ENCODE measurements at places on chromosomes 1 and 21.

GRCh38 chr1:100735244-100735643, 15.7 kb downstream of the VCAM1 start:
- DNase-seq: no peak

- DNase-seq: no peak
Observed at GRCh38 chr1:226402739-226403165, 5.1 kb downstream of the PARP1 start.

DNA sequence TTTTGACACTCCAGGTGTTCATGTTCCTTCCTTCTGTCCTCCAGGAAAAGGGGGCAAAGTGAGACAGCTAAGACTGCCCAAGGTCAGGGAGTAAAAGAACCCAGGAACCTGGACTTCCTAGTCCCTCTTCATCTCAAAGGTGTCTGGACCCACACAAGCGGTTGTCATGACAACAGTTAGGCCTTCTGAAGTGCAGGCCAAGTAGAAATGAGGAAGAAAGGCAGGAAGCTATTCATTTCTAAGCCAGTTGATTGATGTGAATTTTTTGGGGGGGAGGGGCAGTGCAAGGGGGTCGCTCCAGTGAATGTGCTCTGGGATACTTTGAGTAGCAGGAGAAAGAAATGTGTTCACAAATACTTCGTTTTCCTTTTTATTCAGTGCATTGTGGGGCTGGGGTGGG, 114.3 kb downstream of the NAV1 start:
- DNase-seq: peak; percentile 45

DNA sequence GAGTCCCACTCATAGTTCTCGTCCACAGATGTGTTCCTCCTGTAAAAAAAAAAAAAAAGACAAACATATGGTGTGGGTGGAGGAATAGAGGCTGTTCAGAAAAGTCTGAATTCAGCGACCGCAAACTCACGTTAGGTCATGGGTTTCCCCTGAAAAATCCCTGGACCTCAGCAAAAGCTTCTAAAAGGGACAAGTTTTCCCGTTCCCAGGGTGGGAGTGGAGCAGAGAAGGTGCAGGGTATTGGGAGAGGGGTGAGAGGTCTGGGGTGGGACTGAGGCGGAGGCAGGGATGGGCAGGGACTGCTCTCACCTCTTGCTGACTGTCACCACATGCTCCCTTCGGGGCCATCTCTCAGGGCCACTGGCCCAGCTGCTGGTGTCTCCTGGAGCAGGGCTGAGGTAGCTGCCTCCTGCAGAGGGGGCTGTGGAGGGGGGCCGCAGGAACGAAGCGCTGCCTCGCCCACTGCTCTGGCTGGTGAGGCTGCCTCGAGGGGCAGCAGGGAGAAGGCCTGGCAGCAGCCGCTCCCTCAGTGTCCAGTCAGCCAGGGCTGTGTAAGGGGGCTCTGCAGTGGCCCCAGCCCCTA, 2.6 kb upstream of the TAGLN2 start:
- no peak for DNase-seq

DNA sequence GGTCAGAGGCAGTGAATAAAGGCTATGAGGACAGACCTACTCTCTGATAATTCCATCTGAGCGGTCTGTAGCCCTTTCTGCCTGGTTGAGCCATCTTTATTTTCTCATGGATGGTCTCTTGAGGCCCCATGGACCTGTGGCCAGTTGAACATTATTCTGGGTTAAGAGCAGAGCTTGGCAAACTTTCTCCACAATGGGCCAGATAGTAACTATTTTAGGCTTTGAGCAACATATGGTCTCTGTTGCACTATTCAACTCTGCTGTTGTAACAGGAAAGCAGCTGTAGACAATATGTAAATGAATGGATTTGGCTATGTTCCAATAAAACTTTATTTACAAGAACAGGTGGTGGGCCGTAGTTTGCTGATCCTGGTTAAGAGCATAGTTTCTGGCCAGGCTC, 62.7 kb downstream of the KAZN start:
- no peak for DNase-seq

DNA sequence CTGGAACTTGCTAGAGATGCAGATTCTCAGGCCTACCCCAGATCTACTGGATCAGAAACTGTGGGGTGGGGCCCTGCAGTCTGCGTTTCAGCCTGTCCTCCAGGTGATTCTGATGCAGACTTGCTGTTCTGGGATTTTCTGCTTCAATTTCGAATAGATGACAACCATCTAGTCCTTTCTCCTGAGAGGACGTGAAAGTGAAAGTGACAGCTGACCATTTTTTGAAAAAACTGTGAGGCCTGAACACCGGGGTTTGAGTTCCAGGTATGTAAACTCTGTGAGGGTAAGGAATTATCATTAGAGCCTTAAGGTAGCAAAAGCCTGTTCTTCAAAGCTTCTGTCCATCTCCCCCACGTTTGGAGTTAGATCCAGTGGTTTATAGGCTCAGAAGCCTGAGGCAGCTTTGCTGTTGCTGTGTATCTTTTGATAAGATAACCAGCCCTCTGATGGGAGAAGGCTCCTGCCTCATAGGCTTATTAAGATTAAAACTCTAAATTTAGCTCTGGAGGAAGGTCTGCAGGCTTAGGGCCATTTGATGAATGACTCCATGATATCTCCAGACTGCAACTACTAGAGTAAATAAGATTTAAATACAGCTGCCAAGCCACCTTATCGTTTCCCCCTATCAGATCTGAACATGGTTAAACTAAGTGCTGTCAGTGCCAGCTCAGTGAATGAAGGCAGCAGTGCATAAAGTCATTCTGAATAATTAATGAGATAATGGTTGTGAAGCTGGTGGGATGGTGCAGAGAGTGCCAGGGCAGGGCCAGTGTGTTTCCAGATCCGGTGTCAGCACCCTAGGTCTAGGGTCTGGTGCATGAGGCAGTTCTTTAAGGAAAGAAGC, 335.2 kb downstream of the HHAT start:
- no peak for DNase-seq

DNA sequence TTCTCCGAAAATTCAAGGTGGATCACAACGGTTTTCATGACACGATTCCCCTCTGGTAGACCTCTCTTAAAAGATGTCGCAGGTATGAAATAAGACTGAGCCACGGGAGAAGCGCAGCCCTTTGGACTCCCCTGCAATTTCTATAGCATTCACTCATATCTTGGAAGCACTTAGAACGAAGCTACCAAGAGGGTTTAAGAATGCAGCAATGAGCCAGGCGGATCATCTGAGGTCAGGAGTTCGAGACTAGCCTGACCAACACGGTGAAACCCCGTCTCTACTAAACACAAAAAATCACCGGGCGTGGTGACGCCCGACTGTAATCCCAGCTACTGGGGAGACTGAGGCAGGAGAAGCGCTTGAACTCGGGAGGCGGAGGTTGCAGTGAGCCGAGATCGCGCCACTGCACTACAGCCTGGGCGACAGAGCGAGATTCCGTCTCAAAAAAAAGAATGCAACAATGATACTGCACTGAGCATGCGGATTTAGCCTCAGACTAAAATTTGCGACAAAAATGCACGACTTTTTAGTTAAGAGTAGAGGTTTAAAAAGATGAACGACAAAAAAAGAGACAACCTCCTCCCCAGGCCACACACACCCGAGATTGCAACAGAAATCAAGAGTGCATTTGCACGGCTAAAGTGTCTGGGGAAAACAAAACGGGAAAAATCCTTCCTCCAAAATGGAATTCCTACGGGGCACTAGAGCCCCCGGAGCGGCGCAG, 743 bp downstream of the TOMM20 start:
- DNase-seq: no peak

- DNase-seq: peak; percentile 1
Observed at GRCh38 chr1:160108888-160109662, 6.5 kb upstream of the ATP1A2 start.

GRCh38 chr1:151579436-151580225, 32.2 kb upstream of the SNX27 start:
- DNase-seq: no peak

GRCh38 chr1:100806601-100807000, 87.1 kb downstream of the VCAM1 start:
- DNase-seq: no peak

GRCh38 chr1:15304708-15305467, 57.9 kb downstream of the FHAD1 start:
- DNase-seq: peak; percentile 14

DNA sequence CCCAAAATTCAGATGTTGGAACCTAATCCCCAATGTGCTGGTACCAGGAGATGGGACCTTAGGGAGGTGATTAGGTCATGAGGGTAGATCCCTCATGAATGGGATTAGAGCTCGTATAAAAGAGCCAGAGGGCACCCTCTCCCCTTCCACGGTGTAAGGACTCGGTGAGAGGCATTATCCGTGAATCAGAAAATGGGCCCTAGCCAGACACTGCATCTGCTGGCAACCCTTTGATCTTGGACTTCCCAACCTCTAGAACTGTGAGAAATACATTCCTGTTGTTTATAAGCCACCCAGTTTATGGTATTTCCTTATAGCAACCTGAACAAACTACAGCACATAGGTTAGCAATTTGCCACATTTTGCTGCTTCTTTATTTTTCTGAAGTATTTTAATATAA, 14.5 kb upstream of the JAM2 start:
- no peak for DNase-seq

GRCh38 chr1:205316161-205316566, 5.4 kb downstream of the NUAK2 start:
- no peak for DNase-seq

- no peak for DNase-seq
Observed at GRCh38 chr1:153848805-153849204, 73.6 kb downstream of the SLC27A3 start.

- DNase-seq: peak; percentile 72
Observed at GRCh38 chr1:94755675-94756074, 64.5 kb upstream of the SLC44A3 start.

- no peak for DNase-seq
Observed at GRCh38 chr1:30810416-30811080, 53.0 kb upstream of the LAPTM5 start.

DNA sequence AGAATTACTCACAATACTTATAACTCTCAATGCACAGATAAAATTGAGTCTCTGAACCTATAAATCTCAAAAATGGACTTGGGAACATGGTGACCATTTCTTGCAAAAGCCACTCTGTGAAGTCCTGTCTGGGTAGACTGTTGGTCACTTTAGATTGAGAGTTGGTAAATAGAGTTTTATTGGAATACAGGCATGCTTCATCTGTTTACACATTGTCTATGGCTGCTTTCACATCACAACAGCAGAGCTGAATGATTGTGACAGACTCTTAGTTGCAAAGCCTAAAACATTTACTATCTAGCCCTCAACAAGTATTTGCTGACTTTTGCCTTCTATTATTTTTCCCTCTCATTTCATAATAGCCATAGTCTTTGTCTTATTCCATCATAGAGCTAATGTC, 24.1 kb upstream of the ASPM start:
- no peak for DNase-seq

DNA sequence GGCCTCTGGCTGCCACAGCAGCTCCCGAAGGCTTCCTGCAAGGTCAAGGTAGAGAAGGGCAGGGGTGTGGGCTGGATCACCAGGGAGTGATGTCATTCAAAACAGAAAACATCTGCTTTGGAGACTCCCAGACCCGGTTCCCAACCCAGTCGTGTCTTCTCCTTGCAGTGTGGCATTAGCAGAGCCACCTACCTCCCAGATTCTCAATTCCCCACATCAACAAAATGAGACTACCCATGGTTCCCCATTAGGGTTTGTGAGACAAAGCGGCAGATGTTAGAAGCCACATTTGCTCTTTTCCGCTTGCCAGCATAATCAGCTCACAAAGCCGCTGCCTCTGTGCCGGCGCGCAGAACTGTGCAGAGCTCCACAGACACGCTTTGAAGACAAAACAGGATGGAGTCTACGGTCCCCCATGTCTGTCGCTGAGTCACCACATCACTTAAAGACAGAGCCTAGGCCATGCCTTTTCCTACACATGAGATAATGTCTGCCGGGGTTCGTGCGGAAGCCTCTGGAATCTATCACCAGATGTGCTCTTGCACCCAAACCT, 12.5 kb downstream of the KIF17 start:
- DNase-seq: no peak

GRCh38 chr1:166029196-166029945, 137.4 kb downstream of the FAM78B start:
- no peak for DNase-seq

DNA sequence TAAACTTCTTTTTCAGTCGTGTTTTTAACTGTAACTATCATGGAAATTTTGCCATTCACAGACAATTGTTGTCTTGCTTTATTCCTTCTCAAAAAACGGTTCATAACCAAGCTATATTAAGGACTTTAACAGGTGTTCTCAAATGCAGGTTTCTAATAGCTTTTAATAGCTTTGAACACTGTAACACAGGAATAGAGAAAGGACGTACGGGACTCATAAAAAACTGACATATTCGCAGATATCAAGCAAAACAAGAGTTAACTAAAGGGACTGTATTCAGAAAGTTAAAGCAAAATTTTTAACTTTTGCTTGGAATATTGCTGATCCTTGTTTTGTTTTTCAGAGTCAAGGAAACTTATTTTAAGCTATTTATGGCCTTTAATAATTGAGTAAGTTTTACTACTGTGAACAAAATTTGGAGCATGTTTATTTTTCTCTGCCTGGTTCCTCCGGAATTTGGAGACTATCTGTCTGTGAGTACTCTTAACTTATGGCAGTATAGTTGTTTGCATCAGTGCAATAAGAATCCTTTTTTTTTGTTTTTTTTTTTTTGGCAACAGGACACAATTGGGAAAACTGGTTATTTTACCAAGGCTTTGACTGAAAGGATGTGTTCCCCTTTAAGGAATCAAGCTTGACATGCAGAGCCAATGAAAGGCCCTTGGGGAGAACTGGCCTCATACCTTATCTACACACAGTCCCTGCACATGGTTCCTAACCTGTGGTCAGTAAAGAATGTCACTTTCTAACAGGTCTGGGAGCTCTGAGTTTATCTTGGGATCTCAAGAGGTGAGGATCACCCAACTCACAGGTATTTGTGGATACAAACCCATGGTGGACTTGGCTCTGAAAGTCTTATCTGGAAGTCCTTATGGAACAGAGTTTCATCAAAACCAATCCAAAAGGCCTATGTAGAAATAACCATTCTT, 5.8 kb upstream of the CD46 start:
- no peak for DNase-seq

DNA sequence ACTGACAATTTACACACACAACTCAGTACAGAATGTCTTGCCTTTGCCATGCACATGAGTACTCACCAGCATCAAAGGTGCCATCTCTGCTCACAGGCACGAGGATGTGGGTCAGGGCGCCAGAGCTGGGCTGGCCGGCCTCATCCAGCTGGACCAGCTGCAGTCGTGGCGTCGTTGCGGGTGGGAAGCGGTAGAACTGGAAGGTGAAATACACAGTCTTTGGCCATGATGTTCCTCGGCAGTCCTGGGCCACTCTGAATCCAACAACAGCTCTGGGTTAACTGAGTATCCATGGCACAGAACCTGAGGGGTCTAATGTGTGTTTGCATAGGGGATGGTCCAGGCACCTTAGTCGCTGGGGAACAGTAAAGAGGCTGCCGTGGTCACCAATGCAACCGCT, 87.7 kb downstream of the NPHP4 start:
- no peak for DNase-seq

All from GDM1 (cell line).